HT-29 (cell line): ENCODE measurements at places on chromosomes 3 and 15. TPM values are rescaled to one million over a fixed set of nuclear protein-coding genes. Genes with fewer than 3 reads are reported as not detected.

The BCL2A1 gene
- total RNA-seq, result 0.31 TPM in 1 of 2 replicates, not detected in the other

The RPL29 gene
- 609 and 691 TPM in 2 replicates for total RNA-seq

The CFAP44 gene
- 4.7 and 8.9 TPM in 2 replicates for total RNA-seq

GRCh38 chr15:39959411-39959810 is 25.5 kb downstream of the EIF2AK4 start:
- DNase-seq, result no peak

DNA sequence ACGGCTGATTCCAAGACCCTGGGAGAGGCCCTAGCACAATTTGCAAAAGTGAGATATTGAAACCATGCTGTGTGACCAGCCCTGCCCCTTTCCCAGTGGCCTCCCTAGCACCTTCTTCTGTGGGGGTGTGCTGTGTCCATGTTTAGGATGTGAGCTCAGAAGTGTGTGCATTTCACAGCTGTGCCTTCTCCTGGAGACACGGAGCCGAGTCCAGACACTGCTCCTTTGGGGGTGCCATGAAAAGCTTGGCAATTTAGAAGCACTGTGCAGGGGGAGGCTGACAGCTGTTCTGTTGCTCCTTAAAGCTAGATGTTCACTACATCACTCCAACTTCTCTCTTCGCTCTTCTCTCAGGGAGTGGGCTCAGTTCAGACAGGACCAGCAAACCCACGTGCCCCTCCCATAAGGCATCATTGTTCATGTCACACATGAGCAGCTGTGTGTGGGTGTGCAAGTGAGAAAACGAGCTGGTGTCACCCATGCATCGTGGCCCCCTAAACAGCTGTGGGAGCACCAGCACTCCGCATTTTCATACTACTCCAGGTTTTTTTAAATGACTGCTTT is 492.6 kb downstream of the GABRG3 start:
- DNase-seq, result no peak

GRCh38 chr15:101651554-101652097 is 555 bp downstream of the TM2D3 start:
- peak; percentile 67 for DNase-seq

- no peak for DNase-seq
These were observed 1.9 kb downstream of the VILL start for GRCh38 chr3:37992271-37993066.

DNA sequence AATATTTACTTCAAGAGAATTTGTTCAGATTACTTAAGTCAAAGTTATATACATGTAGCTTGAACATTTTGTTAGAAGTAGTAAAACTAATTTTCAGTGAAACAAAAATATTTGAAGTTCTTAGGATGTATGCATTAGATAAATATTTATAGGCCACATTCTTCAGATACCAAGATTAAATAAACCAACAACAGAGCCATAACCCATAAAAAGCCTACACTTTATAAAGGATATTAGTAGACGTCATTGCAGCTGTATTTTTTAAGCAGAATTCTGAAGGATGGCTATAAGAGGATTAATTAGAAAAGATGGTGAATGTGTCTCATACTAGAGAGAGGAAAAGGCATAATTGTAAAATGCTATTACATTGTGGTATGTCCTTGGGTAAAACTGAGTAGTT is 449.7 kb upstream of the ALCAM start:
- DNase-seq, result no peak

DNA sequence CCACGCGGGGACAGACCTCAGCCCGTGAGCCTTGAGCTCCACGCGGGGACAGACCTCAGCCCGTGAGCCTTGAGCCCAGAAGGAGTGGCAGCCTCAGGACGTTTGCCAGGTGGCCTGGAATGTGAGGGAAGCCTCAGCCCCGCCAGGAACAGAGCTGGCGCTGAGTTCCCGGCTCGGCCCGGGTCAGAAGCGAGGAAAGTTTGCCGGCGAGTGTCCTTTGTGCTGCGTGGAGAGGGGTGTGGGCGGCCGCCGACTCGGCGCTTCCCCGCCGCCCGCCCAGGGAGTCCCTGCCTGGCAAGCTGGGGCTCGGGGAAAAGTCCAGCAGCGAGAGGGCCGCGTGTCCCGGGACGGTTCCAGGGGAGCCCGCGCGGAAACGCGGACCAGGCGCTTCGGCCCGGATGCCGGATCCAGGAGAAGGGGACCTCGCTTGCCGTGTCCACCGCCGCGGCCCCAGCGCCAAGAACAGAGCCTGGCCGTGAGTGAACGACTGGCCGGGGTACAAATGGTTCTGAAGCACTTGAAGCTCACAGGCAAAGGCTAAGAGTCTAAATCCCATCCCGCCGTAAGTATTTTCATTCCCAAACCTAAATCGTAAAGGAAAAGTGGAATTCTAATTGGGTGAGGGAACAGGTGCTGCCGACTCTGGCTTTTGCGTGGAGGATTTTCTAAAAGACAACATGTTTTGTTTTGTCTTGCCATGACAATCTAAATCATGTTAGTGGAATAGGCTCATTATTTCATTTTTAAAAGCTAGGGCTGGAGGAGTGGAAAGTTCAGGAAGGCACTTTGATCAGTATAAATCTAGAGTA is 1.7 kb downstream of the LRRN1 start:
- DNase-seq, result no peak

The VIPR1 gene
- 60.4 and 74.4 TPM in 2 replicates for total RNA-seq

The POPDC2 gene
- total RNA-seq, result 0.16 and 0.71 TPM in 2 replicates

The UROC1 gene
- total RNA-seq, result not detected in 2 replicates

DNA sequence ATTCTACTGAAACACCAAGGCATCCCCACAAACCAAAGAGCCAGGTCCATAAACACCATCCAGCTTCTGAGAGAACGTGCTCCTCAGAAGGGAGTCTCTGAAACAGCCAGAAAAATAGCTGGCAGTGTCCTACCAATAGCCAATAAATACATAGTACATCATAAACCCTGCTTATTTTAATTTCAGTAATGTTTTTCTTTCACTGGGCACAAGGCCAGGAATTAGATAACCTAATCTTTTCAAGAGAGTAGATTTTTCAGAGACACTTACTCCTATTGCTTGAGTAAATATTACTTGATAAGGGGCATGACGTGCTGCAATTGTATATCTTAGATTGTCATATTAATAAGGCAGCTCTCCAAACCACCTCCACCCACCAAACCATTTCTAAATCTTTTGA is 22.7 kb downstream of the GADL1 start:
- DNase-seq, result no peak

DNA sequence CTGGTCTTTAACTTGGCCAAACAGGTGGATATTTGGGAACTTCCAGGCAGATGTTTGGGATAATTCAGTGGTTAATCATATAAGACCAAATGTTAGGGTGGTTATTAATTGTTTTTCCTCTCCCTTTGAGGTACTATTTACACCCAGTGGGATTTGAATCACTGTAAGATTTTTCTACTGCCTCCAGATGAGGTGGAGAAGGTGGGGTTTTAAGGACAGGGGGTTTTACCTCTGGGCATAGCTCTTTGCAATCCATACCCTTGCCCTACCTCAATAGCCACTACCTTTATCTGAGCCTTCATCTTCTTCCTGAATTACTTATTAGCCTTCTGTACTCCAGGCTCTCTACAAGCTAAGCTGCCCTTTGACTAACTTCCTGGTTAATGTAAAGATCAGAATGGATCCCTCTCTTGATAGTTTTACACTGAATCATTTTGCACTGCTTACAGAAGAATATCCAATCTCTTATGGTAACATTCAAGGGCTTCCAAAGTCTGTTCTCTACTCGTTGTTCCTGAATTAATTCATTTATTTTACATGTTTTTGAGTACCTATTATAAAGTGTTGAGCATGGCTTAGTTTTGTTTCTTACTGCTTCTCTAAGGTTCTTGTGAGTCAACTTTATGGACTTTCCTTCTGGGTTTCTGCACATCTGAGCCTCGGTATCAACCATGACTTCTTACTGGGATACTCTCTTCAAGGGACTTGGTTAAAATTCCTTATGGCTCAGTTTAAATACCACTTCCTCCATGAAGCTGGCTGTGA is 331.2 kb upstream of the TBL1XR1 start:
- DNase-seq, result peak; percentile 78

The NRG4 gene
- total RNA-seq, result 0.31 TPM in 1 of 2 replicates, not detected in the other

DNA sequence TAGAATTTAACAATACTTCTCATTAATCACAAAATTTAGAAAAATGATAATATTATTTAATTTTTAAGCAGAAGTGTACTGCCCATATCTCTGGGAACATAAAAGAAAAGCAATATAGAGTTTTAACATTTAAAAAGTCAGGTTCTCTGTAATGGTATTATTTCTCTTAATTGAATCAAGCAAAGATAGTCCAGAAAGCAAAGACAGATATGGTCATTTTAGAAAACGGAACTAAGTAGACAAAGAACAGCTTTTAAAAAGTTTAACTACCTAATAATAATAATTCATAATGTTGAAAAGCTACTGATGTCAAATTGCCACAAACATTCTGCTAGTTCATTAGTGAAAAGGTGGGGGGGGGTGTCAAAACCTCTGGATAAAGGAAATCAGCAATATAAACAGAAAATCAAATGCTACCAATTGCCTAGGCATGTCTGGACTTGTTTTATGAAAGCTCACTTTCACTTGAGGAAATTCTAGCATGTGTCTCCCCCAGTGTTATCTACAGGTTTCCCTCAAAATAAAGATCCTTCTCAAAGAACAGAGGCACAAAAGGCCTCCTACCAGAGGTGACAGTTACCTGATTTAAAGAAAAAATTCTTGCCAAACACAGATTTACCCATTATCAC is 1.7 kb downstream of the ZMAT3 start:
- DNase-seq, result no peak

- DNase-seq, result no peak
These were observed 3.1 kb downstream of the SEMA3G start for GRCh38 chr3:52441772-52442332.

DNA sequence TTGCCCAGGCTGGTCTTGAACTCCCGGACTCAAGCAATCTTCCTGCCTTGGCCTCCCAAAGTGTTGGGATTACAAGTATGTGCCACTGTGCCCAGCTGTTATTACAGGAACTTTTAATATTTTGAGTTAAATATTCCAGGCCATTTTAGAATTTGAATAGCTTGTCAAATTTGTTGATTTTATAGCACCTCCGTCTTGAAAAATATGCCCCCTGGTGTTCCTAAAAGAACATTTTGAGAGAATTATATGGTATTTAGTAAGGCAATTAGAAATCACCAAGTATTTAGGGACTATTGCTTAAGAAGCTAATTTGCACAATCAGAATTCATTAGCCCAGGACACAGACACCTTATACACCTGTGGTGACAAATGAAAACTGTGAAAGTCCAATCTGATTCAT is 23.7 kb downstream of the PDE8A start:
- DNase-seq, result no peak

The OXTR gene
- total RNA-seq, result 0.13 and 0.60 TPM in 2 replicates

The GNB5 gene
- total RNA-seq, result 25.2 and 32.8 TPM in 2 replicates

The NPAP1 gene
- total RNA-seq, result not detected in 2 replicates

DNA sequence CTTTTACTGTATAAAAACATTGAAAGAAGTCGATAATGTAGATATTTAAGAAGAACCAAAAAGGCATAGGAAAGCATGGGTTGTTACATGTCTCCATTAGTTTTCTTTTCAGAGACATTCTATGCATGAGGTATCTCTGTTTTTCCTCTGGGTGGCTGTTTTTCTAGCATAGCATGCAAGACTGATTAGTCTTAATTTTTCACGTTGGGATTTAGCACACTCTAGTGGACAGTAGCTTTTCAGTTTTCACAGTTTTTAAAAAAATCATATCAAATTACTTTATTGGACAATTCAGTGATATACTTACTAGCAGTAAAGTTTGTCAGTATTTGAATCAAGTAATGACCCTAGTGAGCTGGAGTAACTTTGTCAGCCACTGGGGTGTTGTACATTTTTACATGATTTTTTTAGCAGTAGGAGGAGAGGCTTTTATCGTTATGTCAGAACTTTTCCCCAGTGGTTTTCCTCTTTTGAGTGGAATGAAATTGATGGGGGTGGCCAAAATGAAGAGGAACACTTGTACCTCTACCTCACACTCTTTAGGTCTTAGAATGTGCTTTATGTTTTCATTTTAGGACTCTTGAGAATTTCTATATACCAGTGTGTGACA is 57.2 kb downstream of the SEC22A start:
- DNase-seq, result peak; percentile 66

- DNase-seq, result peak; percentile 52
These were observed 218.5 kb downstream of the BBX start for GRCh38 chr3:107740992-107741896.

DNA sequence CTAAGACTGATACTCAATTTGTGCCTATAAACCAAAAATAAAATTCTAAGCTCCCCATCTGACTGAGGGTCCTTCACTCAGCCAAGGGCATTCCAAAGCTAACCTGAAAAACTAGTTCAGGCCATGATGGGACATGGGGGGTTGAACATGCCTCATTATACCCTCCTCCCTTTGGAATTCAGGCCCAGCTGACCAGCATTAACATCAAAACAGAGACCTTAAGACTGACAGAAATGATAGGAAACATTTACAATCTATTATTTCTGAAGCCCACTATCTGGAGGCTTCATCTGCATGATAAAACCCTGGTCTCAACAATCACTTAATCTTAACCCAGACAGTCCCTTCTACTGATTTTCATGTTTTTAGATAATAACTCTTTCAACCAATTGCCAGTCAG is 140.4 kb downstream of the ANO10 start:
- no peak for DNase-seq

DNA sequence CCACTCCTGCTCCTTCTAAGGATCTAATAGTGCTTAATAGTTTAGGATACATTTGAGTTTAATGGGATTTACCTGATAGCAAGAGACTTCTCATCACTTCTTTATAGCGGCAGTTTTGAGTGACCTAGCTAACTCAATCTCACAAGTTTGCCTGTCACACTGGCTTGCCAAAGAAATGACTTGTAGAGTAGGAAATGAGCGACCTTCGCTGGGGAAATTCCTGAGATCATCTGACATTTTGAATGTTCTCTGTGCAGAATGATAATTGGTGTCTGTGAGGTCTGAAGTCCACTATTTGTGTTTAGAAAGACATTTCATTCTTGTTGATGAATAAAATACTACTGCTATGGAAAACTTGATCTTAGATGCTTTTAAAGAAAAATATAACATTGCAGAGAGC is 30.3 kb downstream of the SUCLG2 start:
- no peak for DNase-seq

The SLC9C1 gene
- not detected in 2 replicates for total RNA-seq

- DNase-seq, result no peak
These were observed 80.8 kb downstream of the ISG20 start for GRCh38 chr15:88719654-88720053.

- DNase-seq, result no peak
These were observed 60.2 kb downstream of the GPD1L start for GRCh38 chr3:32166654-32167053.

The DUOXA2 gene
- not detected in 2 replicates for total RNA-seq

The CAMK2N2 gene
- 0.13 TPM in 1 of 2 replicates, not detected in the other for total RNA-seq

The EOMES gene
- not detected in 2 replicates for total RNA-seq

- peak; percentile 25 for DNase-seq
These were observed 49.1 kb downstream of the NR1I2 start for GRCh38 chr3:119831022-119831421.

DNA sequence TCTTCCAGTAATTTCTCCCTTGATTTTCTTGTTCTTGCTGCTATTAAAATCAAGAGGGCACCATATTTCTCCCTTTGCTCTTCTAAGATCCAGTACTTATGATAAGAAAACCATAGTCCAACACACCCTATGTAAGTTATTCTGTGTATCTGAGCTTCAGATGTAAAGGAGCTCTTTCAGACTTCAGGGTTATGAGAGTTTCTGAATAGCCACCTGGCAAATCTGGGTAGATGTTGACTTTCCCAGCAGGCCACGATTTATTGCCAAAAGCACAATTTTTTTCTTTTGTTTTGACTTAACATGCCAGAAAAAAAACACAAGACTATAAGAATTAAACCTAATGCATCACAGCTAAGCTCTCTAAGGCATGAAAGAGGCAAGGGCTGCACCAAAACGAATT is 1045.0 kb downstream of the FHIT start:
- DNase-seq, result no peak

- DNase-seq, result no peak
These were observed 275.0 kb downstream of the XXYLT1 start for GRCh38 chr3:194995922-194996321.

The BMF gene
- 11.6 and 15.4 TPM in 2 replicates for total RNA-seq
